ENCODE measurements at places on chromosomes 11 and 22. TPM values are rescaled to one million over a fixed set of nuclear protein-coding genes. Genes with fewer than 3 reads are reported as not detected.

DNA sequence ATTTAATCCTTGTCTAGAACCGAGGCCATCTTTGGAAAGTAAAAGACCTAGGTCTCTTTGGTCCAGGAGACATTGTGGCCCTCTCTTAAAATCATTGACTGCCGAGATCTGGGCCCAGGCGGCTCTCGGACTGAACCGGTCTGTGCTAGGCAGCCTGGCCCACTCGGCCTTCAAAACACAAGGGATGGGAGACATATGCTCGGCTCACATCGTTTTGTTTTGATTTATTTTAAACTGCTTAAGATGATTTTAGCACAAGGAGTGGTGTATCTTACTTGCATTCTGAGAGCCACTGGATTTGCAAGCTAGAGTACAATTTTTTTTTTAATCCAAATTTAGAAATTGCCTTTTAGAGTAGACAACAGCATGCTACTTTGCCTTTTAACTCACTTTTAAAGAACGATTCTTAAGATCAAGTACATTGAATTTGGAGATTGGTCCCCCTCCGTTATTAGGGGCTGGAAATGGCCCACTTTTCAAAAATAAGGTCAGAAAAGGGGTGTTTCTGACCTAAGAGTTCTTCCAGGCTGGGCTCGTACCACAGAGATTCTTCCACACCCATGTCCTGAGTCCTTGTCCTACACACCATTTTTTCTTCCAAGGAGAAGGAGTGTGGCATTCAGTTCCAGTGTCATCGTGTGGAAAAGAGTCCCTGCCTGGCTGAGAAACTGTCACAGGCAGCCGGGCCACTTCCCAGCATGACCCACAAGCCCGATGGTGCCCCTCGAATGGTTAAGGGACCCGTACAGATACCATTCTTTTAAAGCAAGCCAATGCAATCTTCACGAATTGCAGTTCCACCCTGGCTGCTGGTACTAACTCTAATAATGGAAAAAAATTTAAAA, 80.5 kb upstream of the WNT7B start:
- DNase-seq: no peak

- no peak for DNase-seq
Measured at GRCh38 chr22:40388231-40388630, 17.8 kb downstream of the SGSM3 start.

DNA sequence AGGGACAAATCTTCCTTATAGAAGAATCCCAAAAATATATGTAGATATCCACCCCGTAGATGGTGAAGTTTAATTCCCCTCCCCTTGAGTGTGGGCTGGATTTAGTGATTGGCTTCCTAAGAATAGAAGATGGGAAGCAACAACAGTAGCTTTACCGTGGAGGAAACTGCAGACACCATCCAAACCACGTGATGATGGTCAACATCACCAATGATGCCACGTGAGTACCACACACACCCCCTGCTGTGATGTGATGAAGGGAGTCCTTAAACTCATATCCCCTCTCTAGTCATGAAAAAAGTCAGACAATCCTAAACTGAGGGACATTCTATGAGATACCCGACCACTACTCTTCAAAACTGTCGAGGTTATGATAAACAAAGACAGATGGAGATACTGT, 76.4 kb upstream of the SLC22A12 start:
- no peak for DNase-seq

- no peak for DNase-seq
Measured at GRCh38 chr11:63611395-63611747, 2.9 kb downstream of the PLAAT3 start.

DNA sequence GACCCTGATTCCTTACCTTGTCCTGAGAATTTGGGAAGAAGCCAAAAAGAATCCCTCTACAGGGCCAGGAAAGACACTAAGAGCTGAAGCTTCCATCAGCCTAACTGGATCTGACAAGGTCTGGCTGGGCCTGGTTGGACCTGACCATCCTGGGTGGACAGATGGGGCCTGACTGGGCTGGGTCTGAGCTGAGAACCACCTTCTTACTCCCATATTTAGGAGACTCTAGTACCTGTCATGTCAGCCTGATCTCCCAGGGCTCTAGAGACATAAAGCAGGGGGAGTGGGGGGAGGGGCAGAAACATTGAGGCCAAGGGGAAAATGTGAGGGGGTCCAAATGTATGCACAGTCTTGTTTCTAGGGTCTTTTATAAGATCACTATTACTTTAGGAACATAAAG, 129.9 kb downstream of the BUD13 start:
- no peak for DNase-seq

DNA sequence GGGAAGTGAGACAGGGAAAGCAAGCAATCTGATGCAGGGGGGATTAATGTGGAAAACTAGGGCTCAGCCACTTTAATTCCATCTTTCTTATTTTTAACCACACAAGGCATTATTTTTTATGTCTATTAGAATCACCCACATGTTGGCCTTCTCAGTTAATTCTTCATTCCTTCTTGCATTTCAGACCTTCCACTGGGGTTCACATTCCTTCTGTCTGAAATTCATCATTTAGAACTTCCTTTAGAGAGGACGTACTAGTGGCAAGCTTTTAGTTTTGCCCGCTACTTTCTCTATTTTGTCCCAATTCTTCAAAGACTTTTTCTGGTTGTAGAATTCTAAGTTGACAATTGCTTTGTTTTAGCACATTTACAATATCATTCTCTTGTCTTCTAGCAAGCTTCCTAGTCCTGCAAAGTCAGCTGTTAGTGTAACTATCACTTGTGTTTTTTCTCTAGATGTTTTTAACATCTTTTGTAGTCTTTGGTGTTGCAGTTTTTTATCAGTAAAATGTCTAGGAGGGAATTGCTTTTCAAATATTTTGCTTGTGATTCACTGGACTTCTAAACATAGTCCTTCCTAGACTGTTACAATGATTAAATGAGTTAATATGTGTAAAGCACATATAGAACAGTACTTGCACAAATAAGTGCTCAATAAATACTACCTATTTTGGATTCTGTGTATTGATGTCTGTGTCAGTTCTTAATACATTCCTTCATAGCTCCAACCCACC, 5.5 kb upstream of the NNMT start:
- DNase-seq: no peak

- no peak for DNase-seq
Measured at GRCh38 chr11:74474316-74474715, 7.0 kb upstream of the KCNE3 start.

DNA sequence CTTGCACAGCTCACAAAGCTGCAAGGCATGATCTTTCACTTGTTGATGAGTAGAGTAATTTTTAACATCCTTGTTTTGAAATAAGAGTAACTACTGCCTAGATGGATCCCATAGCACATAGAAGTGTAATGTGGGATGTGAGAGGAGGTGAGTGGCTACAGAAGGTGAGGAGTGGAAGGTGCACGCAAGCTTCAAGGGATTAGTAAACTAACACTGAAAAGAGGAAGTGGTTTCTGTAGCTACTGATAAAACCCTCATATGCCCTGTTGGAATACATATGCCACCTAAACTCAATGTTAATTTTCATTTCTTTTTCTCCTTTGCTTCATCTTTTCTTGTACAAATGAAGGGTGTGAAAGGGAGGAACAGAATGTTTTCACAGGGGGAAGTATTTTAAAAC, 22.0 kb upstream of the CTSC start:
- no peak for DNase-seq

GRCh38 chr11:134486106-134486505, 74.1 kb upstream of the B3GAT1 start:
- DNase-seq: no peak

DNA sequence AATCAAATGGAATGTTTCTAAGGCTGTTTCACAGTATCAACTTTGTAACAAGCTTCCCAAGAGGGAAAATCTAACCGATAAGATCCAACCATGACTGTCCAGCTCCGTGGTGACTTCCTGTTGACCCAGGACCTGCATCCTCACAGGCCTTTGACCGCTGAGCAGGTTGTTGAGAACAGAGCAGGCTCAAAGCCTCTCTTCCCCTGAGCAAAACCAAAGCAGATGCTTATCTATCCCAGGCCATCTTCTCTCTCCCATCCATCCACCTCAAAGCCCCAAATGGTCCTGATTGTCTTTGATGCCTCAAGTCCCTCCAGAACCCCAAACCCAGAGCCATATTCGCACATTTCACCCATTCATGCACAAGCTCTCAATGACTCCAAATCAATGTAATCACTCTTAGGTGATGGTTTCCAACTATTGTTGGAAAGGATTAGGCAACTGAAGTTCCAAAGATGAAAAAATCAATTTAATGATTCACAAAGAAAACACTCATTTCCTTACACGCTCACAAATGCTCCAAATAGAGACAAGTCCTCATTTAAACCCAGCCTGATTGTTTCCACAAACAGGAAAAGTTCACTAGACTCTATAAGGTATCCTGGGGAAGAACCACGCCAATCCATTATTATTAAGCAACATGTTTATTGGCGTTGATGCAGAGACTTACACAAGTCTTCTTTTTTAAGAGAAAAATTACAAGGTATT, 48.7 kb downstream of the C11orf58 start:
- no peak for DNase-seq

GRCh38 chr11:73335204-73335923, 27.3 kb downstream of the ARHGEF17 start:
- peak; percentile 89 for DNase-seq

DNA sequence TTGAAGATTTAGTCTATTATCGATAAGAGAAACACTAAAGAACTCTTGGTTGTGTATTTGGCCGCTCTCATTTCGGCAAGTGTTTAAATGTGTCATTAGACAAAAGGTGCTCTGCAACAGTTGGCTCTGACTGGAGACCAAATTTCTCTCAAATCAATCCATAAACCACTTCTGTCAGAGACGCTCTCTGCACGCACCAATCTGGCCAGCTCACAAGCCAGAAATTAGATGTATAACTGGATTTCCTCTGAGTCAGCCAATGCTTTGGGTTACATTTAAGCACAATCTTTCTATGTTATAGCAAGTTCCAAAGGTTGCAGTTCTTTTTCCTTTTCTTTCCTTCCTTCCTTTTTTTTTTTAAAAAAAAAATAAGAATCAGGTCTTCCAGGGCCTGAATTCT, 17.6 kb upstream of the PARVA start:
- DNase-seq: no peak

GRCh38 chr11:36354221-36355003, 58.3 kb downstream of the PRR5L start:
- no peak for DNase-seq

DNA sequence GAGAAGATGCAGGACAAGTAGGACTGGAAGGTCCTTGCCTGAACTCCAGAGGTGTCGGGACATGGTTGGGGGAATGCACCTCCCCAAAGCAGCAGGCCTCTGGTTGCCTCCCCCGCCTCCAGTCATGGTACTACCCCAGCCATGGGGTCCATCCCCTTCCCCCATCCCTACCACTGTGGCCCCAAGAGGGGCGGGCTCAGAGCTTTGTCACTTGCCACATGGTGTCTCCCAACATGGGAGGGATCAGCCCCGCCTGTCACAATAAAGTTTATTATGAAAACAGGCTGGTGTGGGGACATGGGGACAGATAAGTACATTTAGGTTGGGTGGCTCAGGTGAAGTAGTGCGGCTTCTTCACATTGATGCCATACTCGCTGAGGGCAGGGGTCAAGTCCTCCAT, 1.4 kb downstream of the TAF10 start:
- no peak for DNase-seq

GRCh38 chr11:113447621-113448315, 27.4 kb downstream of the DRD2 start:
- DNase-seq: no peak

DNA sequence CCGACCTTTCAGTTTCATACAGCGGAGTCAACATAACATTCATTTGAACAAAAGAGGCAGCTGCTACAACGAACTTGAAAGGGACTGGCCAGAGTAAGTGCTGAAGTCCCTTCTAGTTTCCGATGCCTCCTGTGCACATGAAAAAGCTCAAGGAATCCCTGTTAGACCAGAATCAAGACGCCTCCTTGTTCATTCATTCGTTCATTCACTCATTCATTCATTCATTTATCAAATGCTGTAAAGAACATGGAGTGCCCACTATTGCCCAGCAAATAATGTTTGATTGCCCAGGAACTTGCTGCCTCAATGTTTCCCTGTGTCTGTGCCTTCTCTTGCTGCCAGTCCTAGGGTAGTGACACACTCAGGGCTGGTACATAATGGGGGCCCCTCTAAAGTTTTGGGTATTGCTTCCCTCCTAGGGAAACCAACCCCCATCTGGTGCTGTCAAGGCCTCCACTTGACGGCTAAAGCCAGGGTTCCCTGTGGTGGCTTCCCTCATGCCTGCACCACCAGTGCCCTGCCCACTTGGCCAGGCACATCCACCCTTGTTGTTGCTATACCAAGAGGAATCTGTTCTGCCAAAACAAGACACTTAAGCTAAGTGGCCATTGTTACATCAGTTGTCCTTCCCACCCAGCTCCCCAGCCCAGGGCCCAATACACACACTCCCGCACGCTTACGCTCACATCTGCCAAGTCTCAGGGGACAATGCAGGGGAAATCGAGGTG, 3.8 kb downstream of the TMPRSS13 start:
- no peak for DNase-seq

DNA sequence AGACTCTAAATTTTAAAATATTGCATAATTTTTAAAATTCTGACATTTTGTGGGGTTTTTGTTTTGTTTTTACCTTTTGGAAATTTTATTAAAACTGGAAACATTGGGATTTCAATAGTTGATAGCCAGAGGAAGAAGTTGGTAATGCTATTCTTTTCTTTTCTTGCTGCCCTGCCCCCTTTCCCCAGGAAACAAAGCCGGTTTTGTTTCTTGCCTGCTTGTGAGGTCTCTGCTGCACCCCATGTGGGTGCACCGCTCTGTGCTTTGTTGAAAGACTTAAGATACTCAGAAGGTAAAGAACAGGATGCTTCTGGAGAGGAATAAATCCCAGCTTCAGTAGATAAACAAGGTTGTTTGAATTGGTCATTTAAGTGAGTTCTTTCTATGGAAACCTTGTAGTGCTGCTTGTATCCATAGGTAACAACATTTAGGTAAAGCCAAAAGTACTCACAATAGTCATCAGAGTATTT, 87.5 kb downstream of the YAP1 start:
- no peak for DNase-seq

DNA sequence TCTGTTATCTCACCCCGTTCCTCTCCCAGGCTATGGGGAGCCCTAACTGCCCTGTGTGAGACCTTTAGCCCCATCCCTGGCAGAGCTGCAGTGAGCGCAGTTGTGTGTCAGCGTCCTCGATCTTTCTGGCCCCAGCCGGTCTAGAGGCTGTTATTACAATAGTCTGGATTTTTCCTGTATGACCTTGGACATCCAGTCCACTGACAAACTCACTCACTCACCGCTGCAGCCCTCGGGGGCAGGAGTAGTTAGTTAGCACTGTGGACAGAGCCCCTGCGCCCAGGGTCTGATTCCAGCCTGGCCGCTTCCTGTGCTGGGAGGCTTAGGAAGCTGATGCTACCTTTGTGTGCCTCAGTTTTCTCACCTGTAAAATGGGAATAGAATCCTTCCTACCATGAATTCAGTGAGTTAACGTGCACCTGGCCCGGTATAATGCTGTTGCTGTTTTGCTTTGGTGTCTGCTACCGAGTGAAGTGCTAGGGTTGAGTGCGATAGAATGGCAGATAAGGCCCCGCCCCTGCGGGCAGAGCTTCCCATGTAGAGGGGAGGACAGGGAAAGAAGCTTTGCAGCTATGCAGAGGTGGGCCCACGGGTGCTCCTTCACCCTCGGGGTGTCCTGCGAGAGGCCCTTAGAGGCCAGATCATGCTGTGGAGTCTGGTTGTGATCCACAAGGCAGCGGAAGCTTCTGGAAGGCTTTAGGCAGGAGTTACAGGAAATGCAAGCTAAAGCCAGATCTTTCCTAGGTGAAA, 3.0 kb downstream of the LRP5 start:
- DNase-seq: no peak

GRCh38 chr11:91421641-91422040, 803.0 kb upstream of the FAT3 start:
- DNase-seq: no peak

Gene KCNJ1
- polyA plus RNA-seq: 0.14 TPM

Gene C11orf91
- not detected for polyA plus RNA-seq

Gene BTG4
- not detected for polyA plus RNA-seq

Gene CCDC34
- 14.1 TPM for polyA plus RNA-seq

Gene TESMIN
- 0.85 TPM for polyA plus RNA-seq

Gene OR51E1
- polyA plus RNA-seq: 1.7 TPM

Data from hindlimb muscle (tissue), 1 donor.